M059J (cell line): ENCODE measurements at places on chromosomes 1 and 21. TPM values are rescaled to one million over a fixed set of nuclear protein-coding genes. Genes with fewer than 3 reads are reported as not detected.
A peak's percentile ranks its signal among the peaks of the same experiment; 100 is the strongest.

ZNF648 gene
- total RNA-seq = not detected in 2 replicates

RGSL1 gene
- not detected in 2 replicates for total RNA-seq

FAM78B gene
- not detected in 2 replicates for total RNA-seq

RIMKLA gene
- total RNA-seq = not detected in 2 replicates

FBXO42 gene
- total RNA-seq = 13.8 and 29.2 TPM in 2 replicates

FMOD gene
- not detected in 2 replicates for total RNA-seq

SPRR2F gene
- total RNA-seq = not detected in 2 replicates

TESK2 gene
- total RNA-seq = 3.4 and 5.8 TPM in 2 replicates

RGL1 gene
- total RNA-seq = 9.8 and 18.3 TPM in 2 replicates

MAB21L3 gene
- 0.10 TPM in 1 of 2 replicates, not detected in the other for total RNA-seq

CFHR1 gene
- not detected in 2 replicates for total RNA-seq

- DNase-seq = no peak
Measured at GRCh38 chr1:81228926-81229325, 571.8 kb upstream of the ADGRL2 start.

- peak; percentile 98 for DNase-seq
Measured at GRCh38 chr1:8061210-8061609, 35.1 kb upstream of the ERRFI1 start.

DNA sequence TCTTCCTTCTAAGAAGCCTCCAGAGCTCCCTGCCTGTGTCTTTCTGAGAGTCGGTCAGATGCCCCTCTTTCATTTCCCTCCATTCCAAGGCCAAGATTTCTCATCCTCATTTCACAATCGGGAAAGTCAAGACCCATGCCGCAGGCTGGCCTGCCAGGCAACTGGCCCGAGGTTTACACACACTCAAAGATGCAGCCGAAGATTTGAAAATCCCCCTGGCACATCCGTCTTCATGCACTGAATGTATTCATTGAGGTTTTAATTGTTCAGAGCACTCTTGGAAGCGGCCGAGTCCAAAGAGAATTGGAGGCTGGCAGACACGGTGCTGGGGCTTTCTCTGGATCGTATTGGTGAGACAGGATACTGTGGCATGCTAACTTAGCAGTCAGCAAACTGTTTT is 29.1 kb upstream of the SRP9 start:
- DNase-seq = no peak

- no peak for DNase-seq
Measured at GRCh38 chr1:232940262-232940661, 10.1 kb upstream of the NTPCR start.

DNA sequence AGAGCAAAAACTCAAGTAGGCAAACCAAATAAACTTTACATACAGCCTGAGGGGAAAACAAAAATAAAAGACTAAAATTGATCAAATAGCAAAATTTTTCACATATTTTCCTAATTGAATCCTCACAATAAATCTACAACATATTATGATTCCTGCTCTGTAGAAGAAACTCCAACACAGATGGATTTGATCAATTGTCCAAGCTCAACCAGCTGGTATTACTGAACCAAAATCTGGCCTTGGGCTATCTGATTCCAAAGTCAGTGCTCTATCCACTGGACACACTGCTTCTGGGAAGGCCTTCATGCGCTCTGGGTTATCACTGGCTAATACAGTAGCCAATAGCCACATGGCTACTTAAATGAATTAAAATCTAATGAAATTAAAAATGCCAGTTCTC is 39.3 kb downstream of the PCNX2 start:
- DNase-seq = no peak

DNA sequence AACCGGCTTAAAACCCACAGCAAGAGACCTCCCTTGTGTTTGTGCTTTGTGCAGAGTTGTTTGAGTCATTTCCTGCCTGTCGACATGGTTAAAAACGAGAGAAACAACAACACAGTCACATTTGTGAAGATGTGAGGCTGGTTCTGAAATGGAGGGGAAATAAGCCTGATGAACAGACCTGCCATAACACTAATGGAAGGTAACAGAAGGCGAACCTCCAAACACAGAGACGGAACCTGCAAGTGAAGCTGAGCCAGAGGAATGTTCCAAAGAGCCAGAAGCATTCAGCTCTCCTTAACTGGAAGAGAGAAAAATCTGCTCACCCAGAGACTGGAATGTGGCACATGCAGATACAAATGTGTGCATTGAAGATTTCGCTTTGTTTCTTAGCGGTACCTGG is 53.2 kb upstream of the RAVER2 start:
- DNase-seq = peak; percentile 17

DNA sequence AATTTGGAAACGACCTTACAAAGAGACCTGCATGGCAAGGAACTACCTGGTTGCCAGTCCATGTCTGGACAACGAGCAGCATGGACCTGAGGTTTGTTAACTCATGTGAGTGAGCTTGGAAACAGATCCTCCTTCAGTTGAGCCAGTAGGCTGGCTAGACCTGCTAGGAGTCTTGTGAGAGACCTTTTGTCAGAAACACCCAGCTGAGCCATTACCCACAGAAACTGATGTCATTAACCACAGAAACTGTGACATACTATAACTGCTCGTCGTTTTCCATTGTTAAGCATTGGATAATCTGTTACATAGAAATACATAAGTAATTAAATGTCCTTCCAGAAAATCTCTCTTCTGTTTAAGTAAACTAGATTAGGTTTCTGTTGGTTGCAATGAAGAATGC is 211.1 kb upstream of the C21orf91 start:
- DNase-seq = no peak

DNA sequence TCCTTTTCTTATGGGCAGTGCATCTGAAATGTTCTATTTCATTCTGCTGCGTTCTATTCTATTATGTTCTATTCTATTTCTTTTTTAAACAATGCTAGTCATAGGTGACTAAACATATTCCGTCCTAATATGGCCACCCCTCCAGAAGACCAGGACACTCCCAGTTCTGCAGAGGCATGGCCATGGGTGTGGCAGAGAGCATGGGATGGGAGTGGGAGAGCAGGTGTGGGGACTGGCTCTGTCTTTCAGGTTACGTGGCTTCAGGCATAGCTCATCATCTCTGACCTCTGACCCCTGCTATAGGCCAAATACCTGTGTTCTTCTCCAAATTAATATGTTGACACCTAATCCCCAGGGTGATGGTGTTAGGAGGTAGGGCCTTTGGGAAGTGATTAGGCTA is 33.4 kb upstream of the TLR5 start:
- DNase-seq = no peak

DNA sequence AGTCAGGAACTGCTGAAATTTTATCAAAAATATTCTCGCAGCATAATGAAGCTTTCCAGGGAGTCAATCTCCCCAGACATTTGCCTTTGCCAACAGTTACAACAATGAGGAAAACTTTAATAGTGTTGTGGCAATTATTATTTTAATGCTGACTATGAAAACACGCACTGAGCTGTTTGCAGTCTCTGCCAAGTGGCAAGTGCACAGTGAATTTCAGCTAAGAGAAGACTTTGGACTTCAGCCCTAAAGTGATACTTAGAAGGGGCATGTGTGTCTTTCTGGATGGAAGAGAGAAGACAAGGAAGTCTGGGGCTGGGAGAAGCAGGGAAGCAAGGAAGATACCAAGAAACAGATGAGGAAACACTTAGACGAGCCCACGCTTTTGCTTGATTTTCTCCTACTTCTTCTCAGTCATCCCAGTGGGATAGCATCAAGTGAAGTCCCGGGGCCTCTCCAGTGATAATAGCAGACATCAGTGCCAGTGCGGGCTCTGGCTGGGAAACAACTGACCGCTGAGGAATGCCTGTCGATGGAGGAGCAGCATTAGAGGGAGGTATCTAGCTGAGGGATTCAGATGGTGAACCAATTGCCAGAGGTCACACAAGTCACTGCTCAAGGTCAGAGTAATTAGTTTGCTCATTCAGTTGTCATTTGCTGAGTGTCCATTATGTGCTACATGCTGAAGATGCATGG is 196.3 kb downstream of the TTLL7 start:
- DNase-seq = no peak

DNA sequence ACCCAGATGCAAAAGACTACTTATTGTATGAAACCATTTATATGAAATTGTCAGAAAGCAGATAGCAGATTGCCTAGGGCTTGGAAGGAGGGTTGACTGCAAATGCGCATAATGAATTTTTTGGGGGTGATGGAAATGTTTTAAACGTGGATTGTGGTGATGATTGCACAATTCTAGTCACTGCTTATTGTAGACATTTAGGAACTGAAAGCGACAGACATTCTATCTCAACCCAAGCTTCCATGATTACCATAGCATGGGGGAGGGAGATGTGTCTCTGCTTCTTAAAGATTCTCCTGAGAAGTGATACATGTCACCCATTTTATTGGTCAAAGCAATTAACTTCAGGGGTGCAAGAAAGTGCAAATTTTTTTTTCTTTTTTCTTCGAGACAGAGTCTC is 2.8 kb upstream of the MTF2 start:
- DNase-seq = no peak

DNA sequence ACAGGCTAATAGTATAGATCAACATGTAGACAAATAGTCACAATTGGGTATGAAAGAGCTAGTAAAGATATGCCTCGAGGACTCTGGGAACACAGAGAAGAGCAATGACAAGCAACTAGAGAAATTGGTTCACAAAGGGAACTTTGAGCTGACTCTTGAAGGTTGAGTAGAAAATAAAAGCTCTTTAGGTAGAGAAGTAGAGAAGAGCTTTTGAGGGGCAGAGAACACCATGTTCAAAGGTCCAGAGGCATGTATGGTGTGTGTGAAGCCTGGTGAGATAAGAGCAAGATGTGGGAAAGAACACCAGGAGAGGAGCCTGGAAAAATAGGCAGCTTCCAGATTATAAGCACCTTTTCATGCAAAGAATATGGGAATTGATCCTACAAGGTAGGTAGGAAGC is 109.7 kb upstream of the MAGI3 start:
- no peak for DNase-seq

- DNase-seq = peak; percentile 95
Measured at GRCh38 chr1:25958465-25958864, 39.4 kb downstream of the PAFAH2 start.

DNA sequence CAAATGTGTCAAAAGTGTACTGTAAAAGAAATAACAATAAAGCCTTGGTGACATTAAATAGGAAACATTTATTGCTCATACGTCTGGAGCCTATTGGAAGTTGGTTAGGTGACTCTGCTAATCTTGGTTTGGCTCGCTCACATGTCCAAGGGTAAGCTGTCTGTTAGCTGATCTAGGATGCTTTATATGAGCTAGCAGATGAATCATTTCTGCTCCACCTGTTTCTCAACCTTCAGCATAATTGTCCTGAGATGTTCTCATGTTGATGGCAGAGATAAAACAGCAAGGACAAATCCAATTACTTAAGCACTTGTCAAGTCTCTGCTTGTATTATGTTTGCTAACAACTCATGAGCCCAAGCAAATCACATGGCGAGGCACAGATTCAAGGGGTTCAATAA is 56.0 kb upstream of the CD53 start:
- DNase-seq = no peak

GRCh38 chr1:85343612-85344255 is 67.3 kb upstream of the BCL10 start:
- peak; percentile 86 for DNase-seq

- no peak for DNase-seq
Measured at GRCh38 chr21:43204638-43205037, 35.8 kb downstream of the CRYAA start.

DNA sequence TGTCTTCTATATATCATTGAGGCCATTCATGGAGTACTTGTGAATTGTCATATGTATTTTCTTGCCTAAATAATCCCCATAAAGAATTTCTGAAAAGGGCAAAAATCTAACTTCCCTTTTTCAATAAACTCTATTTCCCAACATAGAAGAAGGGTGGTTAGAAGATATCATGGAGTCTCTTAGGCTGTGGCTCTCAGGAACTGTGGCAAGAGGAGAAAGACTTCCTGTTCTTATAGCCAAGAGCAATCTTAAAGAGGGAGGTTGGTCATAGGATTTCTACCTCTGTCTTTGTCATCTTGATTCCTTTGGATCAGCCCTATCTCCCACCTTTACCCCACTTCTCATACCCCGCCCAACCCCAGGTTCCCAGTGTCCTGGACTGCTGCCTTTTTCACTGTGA is 175.8 kb downstream of the TYW3 start:
- DNase-seq = no peak

DNA sequence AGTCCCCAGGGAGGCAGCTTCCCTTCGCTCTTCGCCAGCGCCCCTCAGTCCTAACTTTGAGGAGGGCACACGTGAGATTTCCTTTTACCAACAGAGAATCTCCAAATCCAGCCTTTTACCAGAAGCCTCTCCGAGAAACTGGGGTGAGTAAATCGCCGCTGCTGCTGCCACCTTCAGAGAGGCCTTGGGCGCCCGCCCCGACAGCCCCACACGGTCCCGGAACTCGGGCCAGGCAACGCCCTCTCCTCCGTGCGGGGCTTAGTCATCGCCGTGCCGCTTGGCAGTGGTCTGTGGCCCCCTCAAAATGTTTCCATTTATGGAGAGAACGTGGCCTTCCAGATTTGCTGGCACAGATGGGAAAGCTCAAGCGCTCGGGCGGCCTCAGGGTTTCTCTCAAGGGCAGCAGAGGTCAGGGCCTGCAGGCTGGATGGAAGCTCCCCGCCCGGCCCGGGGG is 41.4 kb upstream of the COL6A2 start:
- peak; percentile 87 for DNase-seq

GRCh38 chr1:46533179-46533864 is 18.1 kb downstream of the KNCN start:
- DNase-seq = peak; percentile 42

DNA sequence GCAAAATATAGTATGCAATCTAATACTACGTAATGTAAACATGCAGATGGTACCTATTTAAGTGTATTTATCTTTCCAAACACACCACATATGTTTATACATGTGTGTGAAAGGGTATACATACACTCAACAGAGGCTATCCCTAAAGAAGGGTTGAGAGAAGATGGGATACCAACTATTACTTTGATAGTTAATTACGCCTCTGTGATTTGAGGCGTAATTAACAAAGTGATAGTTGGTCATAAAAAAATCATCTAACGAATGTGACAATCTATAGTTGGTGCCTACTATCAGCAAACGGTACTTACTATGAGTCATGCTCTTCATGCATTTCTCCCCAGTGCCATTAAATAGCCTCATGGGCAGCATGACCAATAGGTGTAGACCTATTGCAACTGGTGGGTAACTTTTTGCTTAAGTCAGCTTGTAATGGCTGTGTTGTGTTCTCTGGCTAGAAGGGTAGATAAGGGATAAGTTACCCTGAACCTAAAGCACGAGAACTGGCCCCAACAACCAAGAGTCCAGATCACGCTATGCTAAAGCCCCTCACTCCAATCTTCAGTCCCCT is 15.3 kb downstream of the RCAN1 start:
- DNase-seq = peak; percentile 67

- DNase-seq = peak; percentile 78
Measured at GRCh38 chr1:84504580-84505492, 1.4 kb upstream of the SPATA1 start.
